ENCODE measurements at places on chromosomes 5 and 9. TPM values are rescaled to one million over a fixed set of nuclear protein-coding genes. Genes with fewer than 3 reads are reported as not detected.

DNA sequence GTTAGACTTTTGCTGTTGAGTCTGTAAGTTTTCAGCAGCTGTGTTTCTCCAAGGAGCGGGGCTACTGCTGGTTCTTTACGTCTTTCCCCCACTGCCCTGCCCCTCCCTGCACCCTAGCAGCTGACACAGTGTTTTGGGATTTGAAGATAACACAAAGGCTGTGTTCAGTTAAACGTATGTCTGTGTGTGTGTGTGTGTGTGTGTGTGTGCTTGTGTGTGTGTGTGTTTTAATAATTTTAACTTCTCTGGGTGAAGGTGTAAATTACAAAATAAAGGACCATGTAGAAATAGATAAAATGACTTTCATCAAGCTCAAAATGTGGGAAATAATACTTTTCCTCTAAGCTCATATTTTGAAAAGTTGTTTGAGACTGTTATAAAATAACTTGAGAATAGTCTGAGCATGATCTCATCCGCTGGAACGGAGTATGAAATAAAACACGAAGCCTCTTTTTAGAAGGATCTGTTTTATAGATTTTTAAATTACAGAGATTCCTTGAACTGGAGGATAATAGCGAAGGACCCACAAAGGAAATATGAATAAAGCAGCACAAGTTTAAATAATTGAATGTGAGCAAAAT lies 10.9 kb downstream of the ABL1 start:
- H3K4me3 ChIP-seq: no peak overlapping the region
- peaks cover 74% of the 10 kb centered on the region for H3K4me1 ChIP-seq
- no peaks in the 10 kb centered on the region for H3K27me3 ChIP-seq
- H3K36me3 ChIP-seq: peaks cover 4% of the 10 kb centered on the region
- H3K27ac ChIP-seq: peak overlapping the region; percentile 94
- no peak for DNase-seq

DNA sequence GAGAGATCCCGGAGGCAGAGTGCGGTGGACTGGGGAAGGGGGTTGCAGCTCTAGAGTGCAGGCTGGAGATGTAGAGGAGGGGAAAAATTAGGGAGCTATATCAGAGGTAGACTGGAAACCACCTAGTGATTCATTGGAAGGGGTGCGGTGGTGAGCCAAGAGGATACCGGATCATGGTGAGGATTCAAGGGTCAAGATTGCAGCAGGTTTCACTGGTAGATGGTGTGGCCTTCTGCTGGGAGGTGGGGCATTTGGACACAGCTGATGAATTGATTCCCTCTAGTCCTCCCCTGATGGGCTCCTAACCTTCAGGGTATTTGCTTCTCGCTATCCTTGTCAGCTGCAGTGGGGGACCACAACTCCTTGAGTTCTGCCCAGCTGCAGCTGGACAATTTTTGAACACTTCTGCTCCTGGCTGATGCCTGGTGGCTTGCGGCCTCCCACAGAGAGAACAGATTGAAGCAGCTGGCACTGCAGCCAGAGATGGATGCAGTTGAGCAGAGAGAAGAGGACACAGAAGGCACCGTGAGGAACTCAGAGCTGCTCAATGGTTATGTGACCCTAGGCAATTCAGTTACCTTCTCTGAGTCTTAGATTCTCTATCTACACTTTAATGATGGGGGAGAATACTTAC lies 134.4 kb upstream of the ABCA1 start:
- H3K4me1 ChIP-seq: peaks cover 8% of the 10 kb centered on the region
- H3K27me3 ChIP-seq: peaks cover 3% of the 10 kb centered on the region
- no peak overlapping the region for H3K27ac ChIP-seq
- no peak for DNase-seq

The OCLN gene
- total RNA-seq: 70.6 TPM

The MAMDC4 gene
- total RNA-seq: 6.7 TPM

The FOXD1 gene
- total RNA-seq: 7.9 TPM

Data from WTC11 (cell line).